ENCODE measurements at places on chromosomes 11 and 22. TPM values are rescaled to one million over a fixed set of nuclear protein-coding genes. Genes with fewer than 3 reads are reported as not detected.

DNA sequence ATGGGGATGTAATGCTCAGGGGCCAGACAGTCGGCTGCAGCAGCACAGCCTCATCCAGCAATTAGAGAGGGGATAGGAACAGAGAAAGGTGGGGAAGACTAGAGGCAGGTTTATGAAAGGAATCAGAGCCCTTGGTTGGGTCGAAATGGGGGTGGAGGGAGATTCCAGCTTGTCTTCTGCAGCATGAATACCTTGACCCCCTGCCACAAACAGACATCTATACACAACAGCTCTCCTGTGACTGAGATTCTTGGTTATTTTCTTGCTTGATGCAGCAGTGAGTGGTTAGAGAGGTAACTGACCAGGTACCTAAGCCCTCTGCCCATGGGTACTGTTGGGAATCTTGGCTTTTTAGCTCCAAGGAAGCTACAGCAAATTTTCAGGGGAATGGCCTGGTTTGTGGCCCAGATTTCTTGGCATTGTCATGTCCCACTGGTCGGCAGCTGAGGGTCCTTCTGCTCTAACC lies at the start of gene TRIM49D1:
Gene TRIM49D1, minus strand, starts transcription at position 51 of the 466 bp plus-strand sequence. CDS start 4,535 bp downstream, outside the sequence.
- no peaks in the 10 kb centered on the region for H3K27me3 ChIP-seq
- H3K4me1 ChIP-seq, result no peaks in the 10 kb centered on the region
- DNase-seq, result no peak
- no peaks in the 10 kb centered on the region for H3K36me3 ChIP-seq

DNA sequence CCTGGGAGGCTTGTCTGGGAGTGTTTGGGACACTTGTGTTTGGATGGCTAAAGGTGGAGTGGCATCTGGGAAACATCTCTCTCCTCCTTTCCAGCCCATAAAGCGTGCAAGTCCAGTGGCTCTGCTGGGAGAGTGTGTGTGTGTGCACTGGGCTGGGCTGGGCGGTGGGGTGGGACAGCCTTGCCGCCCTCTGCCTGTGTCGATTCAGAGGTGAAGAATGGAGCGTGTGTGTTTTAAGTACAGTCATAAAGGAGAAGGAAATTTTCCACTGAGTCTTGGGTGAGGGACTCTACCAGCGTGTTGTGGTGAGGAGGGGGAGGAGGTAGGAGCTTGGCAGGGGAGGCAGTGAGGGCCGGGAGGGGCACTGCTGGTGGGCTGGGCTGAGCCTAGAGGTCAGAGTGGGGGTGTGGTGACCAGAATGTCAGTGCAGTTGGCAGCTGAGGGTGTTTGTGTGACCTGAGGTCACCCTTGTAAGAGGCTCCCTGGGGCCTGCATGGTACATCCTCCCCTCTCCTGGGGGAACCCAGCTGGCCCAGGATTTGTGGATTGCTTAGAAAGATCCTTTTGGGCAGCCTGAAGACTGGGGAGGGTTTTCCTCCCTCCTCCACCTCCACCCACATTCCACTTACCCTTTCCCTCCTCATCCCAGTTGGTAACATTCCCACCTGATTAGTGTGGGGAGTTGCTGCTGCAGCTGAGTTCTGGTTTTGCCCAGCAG lies 1.7 kb downstream of the TIMP3 start:
- peaks cover 40% of the 10 kb centered on the region for H3K27me3 ChIP-seq
- peaks cover 2% of the 10 kb centered on the region for H3K4me1 ChIP-seq
- H3K36me3 ChIP-seq, result no peaks in the 10 kb centered on the region
- H3K27ac ChIP-seq, result no peak overlapping the region
- no peak for DNase-seq

GRCh38 chr11:56625946-56626345 lies 11.3 kb upstream of the OR5M1 start:
- DNase-seq, result no peak
- no peak overlapping the region for H3K27ac ChIP-seq
- no peak overlapping the region for H3K4me3 ChIP-seq
- H3K36me3 ChIP-seq, result no peaks in the 10 kb centered on the region

DNA sequence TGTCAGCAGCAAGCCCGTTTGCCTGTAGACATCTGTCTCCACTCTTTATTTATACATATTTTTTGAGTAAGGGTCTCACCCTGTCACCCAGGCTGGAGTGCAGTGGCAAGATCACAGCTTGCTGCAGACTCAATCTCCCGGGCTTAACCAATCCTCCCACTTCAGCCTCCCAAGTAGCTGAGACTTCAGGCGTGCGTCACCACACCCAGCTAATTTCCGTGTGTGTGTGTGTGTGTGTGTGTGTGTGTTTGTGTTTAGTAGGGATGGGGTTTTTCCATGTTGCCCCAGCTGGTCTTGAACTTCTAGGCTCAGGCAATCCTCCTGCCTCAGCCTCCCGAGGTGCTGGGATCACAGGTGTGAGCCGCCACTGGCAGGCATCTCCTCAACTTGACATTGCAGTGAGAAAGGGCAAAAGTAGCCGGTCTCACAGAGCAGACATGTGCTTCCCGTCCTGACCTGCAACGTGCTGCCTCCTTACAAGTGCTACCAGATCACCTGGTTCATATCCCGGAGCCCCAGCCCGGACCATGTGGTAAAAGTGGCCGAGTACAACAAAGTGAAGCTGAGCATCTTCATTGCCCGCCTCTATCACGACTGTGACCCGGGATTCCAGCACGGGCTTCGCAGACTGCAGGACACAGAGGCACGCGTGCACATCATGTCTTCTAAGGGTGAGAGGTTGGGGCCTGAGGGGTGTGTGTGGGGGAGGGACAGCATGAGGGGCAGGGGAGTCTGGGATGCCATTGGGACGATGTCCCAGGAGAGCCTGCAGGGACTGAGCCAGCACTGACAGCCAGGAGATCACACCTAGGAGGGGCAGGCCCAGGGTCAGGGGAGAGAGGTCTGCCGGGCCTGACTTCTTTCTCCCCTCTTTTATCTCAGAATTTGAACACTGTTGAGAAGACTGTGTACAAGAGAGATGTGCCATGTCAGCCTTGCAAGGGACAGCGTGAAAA lies 5.6 kb upstream of the APOBEC3H start:
- H3K27me3 ChIP-seq, result no peaks in the 10 kb centered on the region
- peaks cover 45% of the 10 kb centered on the region for H3K36me3 ChIP-seq
- H3K27ac ChIP-seq, result peak overlapping the region; percentile 96
- peaks cover 100% of the 10 kb centered on the region for H3K4me1 ChIP-seq

GRCh38 chr11:66363187-66363601 lies 8.4 kb downstream of the SLC29A2 start:
- H3K4me3 ChIP-seq, result no peak overlapping the region
- H3K27ac ChIP-seq, result no peak overlapping the region
- H3K4me1 ChIP-seq, result no peaks in the 10 kb centered on the region
- no peaks in the 10 kb centered on the region for H3K36me3 ChIP-seq

DNA sequence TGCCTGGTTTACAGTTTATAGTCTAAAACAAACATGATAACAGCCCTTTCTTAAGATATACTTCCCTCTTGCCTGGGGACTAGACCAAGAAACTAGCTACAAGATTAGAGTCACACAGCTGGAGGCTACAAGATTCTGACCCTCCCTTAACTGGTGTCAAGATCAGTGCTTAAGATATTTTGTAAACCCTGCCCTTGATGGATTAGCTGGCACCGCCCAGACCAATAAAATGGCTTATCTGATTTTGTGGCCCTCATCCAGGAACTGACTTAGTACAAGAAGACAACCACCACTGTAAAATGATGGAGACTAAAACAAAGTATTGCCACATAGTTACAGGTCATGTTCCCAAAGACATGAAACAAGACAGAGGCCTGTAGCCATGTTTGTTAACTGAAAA lies 53.4 kb downstream of the FAM181B start:
- peaks cover 6% of the 10 kb centered on the region for H3K4me1 ChIP-seq
- DNase-seq, result no peak
- H3K27ac ChIP-seq, result no peak overlapping the region
- H3K36me3 ChIP-seq, result no peaks in the 10 kb centered on the region

- H3K4me3 ChIP-seq, result no peak overlapping the region
Measured at GRCh38 chr22:17137861-17138425, 16.8 kb upstream of the TMEM121B start.

DNA sequence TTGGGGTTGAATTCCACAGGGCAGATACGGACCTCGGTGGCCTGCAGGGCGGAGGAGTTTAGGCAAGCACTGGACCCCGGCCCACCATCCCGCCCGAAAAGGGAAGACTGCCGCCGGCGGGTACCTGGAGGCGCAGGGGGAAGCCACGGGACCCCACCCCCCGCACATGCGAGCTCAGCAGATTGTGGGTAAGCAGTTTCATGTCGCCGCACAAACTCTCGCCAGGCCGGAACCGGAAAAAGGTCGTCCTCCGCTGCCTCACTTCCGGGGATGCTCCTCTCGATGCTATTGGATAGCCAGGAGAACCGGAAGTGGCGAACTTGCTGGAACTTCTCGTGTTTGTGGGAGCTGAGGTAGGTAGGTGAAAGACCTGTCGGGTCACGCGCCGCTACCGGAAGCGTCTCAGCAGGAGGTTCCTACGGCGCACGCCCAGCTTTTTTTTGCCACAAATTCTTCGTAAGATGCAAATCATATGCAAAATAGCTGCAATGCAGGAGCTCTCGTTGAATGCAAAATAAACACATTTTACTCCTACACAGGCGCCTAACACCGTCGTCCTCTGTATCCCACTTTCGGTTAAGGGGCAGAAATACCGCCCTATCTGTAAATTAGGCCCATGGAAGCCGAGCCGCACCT lies at the start of gene TRMT112:
Gene TRMT112, minus strand, starts transcription at position 235 of the 636 bp plus-strand sequence. Its CDS starts 33 bp downstream, at position 202.
- H3K4me1 ChIP-seq, result peaks cover 60% of the 10 kb centered on the region
- no peaks in the 10 kb centered on the region for H3K27me3 ChIP-seq
- H3K4me3 ChIP-seq, result peak within 1 kb of the TSS; percentile 91
- peak; percentile 97 for DNase-seq
- H3K36me3 ChIP-seq, result peaks cover 54% of the 10 kb centered on the region
- peak within 1 kb of the TSS; percentile 96 for H3K27ac ChIP-seq

GRCh38 chr11:88335284-88335683 lies 2.3 kb downstream of the CTSC start:
- no peak for DNase-seq
- no peaks in the 10 kb centered on the region for H3K27me3 ChIP-seq
- peak overlapping the region; percentile 89 for H3K4me3 ChIP-seq
- H3K27ac ChIP-seq, result peak overlapping the region; percentile 98

DNA sequence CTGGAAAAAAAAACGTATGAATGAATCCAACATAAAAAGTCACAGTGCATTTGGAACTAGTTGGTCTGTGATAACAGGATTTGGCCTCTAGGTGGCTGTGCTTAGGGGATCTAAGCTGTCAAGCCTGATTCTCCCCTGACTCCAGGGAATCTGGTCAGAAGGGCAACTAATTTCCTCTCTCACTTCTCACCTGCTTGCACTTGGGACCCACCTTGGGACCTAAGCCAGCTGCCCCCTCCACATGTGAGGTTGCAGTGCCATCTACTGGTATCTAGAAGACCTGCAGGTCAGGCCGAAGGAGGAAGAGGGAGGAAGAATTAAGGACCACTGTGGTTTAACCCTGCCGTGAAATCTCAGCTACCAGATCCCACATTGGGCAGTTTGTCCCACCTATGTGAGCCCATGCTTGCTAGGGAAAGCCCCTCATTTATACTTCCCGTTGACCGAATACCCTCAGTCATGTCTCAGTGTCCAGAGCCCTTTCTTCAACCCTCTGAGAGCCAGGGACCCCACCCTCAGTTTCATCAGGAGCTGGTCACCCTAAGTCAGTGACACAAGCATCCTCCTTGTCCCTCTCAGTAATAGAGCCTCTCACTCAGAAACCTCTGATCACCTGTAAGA lies 33.2 kb upstream of the CAVIN3 start:
- DNase-seq, result peak; percentile 62
- no peaks in the 10 kb centered on the region for H3K27me3 ChIP-seq
- H3K4me3 ChIP-seq, result no peak overlapping the region
- no peak overlapping the region for H3K27ac ChIP-seq

- no peak overlapping the region for H3K4me3 ChIP-seq
- no peak for DNase-seq
- no peak overlapping the region for H3K27ac ChIP-seq
- H3K4me1 ChIP-seq, result peaks cover 17% of the 10 kb centered on the region
- H3K27me3 ChIP-seq, result peaks cover 22% of the 10 kb centered on the region
Measured at GRCh38 chr11:107769189-107769588, 57.3 kb upstream of the SLN start.

DNA sequence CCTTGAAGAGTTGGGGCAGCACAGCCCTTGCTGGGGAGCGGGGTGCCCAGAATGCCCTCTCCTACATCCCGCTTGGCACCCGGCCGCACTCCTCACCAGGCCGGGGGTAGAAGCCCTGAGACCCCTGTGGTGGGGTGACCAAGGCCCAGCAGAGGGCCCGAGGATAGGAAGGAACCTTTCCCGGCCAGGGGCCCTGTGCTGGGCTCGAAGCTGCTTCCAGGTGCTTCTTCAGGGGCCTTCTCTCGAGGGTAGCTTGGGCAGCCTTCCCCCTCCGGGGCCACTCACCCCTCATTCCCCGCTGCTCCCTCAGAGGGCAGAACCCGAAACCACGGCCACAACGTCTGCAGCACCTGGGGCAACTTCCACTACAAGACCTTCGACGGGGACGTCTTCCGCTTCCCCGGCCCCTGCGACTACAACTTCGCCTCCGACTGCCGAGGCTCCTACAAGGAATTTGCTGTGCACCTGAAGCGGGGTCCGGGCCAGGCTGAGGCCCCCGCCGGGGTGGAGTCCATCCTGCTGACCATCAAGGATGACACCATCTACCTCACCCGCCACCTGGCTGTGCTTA lies 752 bp downstream of the MUC2 start:
- no peak overlapping the region for H3K27ac ChIP-seq
- H3K36me3 ChIP-seq, result no peaks in the 10 kb centered on the region
- DNase-seq, result no peak
- H3K4me1 ChIP-seq, result no peaks in the 10 kb centered on the region
- H3K27me3 ChIP-seq, result no peaks in the 10 kb centered on the region
- H3K4me3 ChIP-seq, result no peak overlapping the region

- H3K4me1 ChIP-seq, result no peaks in the 10 kb centered on the region
- H3K27ac ChIP-seq, result no peak overlapping the region
- DNase-seq, result no peak
Measured at GRCh38 chr11:85483861-85484260, 143.3 kb downstream of the DLG2 start.

Gene CNIH2
- 1.9 TPM for total RNA-seq

Gene C11orf42
- total RNA-seq, result not detected

Gene OR52I2
- not detected for total RNA-seq

Gene CADM1
- total RNA-seq, result 2.5 TPM

Gene RGL4
- 26.9 TPM for total RNA-seq

Gene TRIM48
- not detected for total RNA-seq

Gene MYRF
- 4.9 TPM for total RNA-seq

Gene OR10D3
- not detected for total RNA-seq

Gene OR51B2
- total RNA-seq, result not detected

Gene KRTAP5-3
- not detected for total RNA-seq

Gene BACE1
- 0.75 TPM for total RNA-seq

Gene ARHGAP20
- not detected for total RNA-seq

Data from activated CD4-positive, alpha-beta memory T cell treated with anti-CD3 and anti-CD28 coated beads, Interleukin-2, amount 10 ng/mL, durations not matched to agents 7 days and 5 days (primary cell).